ENCODE measurements at places on chromosomes 12 and 14.
A peak's percentile ranks its signal among the peaks of the same experiment; 100 is the strongest.

- DNase-seq, result no peak
Measured at GRCh38 chr12:67048371-67048770, 220.8 kb upstream of the CAND1 start.

DNA sequence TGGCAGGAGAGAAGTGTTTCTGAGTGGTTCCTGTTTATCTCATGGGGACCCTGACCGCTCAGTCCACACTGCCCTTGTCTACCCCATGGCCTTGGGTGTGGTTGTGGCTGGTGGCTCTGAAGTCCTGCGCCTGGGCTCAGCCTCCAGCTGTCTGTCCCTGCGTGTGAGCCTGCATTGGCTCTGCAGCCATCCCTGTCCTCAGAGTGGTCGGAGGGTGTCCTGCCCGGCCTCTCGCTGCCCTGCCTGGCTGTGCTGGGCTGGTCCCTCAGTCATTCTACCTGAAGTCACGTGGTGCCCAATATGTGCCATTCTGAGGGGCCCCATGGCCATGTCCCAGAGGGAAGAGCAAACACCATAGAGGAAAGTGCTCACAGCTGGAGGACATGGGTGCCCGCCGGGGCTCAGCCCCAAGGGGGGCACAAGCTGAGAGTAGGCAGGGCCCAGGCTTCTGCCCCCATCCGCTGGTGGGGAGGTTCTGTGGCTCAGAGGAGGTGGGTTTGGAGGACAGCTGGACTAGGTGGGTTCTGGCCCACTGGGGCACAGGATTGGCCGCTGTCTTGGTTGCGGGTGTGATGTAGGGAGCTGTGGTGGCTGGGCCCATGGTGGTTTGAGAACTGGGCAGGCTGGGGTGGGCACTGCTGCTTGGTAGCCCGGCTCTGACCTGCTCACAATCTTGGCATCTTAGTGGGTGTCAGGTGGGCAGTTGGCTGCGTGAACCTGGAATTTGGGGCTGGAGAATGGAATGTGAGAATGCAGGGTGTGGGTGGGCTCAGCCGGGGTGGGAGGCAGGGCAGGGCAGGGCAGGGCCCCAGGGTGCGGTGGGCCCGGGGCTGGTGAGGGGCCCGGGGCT lies 11.6 kb downstream of the TEDC1 start:
- no peak for DNase-seq

DNA sequence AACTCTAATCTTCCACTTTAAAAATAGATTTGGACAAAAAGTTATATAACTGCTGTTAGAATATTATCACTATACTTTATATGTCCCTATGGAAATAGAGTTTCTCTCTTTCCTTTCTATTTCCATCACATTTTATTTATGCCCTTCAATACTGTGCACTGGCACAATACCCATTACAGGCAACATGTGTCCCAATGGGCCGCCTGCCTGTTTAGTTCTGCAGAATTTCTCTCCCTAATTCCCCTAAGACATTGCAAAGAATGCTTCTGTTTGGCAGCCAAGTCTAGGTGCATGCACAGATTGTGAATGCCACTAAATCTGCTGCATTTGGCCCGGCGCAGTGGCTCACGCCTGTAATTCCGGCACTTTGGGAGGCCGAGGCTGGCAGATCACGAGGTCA lies 520.4 kb upstream of the FLRT2 start:
- DNase-seq, result no peak

GRCh38 chr12:53963434-53964314 lies 9.0 kb downstream of the HOXC12 start:
- no peak for DNase-seq

GRCh38 chr12:99476956-99477355 lies 170.6 kb upstream of the GARIN6 start:
- no peak for DNase-seq

DNA sequence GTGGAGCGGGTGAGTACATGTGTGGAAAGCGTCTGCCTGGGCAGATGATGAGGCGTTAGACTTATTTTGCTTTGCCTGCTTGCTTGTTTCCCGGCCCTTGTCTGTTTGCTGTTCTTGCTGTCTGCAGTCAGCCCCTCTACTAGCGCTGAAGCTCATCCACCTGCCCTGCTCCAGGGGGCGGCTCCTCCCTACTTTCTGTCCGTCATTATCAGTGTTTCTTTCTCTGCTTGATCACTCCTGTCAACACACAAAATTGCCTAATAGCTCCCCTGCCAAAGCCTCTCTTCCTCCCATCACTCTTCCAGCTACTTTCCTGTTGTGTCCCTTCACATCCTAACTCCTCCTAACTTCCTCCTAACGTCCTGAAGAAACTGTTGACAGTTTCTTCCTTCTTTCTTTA lies 34.9 kb upstream of the GALNT8 start:
- DNase-seq, result no peak

- no peak for DNase-seq
Measured at GRCh38 chr14:31371646-31372045, 48.7 kb downstream of the HEATR5A start.

- no peak for DNase-seq
Measured at GRCh38 chr14:54791001-54791400, 111.6 kb downstream of the GCH1 start.

GRCh38 chr12:25972783-25973182 lies 14.3 kb downstream of the RASSF8 start:
- DNase-seq, result no peak

GRCh38 chr12:9719790-9720189 lies 13.1 kb downstream of the CLECL1 start:
- no peak for DNase-seq

DNA sequence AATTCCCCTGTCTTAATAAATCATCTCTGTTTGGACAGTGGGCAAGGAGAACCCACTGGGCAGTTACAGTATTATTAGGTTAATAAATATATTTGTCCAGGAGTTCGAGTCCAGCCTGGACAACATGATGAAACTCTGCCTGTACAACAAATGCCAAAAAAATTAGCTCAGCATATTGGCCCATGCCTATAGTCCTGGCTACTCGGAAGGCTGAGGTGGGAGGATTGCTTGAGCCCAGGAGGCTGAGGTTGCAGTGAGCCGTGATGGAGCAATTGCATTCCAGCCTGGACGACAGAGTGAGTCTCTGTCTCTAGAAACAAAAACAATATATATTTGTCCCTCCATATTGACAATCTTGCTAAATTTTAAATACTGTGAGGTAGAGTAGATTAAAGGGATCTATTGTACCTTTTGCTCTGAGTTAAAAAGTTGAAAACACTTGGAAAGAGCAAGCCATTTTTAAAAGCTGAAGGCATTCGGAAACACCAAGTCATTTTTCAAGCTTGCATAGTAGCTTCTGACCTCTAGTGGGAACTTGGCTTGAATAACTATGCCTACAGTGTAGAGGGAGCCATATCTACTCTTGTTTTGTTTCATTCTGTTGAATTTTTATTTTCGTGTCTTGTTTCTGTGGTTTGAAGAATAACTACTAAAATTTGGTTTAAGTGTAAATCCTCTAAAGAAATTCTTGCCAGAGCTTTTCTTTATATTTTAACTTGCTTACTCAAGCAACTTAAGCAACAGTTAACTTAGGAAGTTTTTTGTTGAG lies 14.6 kb upstream of the EEA1 start:
- no peak for DNase-seq

GRCh38 chr14:71688576-71688975 lies 243.7 kb upstream of the RGS6 start:
- no peak for DNase-seq

- no peak for DNase-seq
Measured at GRCh38 chr12:129550353-129550752, 353.5 kb downstream of the TMEM132D start.

DNA sequence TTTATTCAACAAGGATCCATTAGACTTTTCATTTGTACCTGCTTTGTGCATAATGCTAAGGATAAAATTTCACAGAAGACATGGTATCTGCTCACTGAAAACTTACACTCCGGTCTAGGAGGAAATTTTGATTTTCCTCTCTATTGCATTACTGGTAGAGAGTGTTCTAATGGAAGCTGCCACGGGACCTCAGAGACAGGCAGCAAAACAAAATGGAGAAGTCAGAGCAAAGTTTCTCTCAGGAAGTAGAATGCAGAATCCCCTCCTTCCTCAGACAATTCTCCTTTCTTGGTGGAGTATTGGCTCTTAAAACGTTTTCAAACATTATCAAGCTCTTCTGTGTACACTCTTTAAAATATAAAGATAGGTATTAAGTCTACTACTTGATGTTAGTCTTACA lies 12.3 kb downstream of the CLEC2B start:
- DNase-seq, result no peak

DNA sequence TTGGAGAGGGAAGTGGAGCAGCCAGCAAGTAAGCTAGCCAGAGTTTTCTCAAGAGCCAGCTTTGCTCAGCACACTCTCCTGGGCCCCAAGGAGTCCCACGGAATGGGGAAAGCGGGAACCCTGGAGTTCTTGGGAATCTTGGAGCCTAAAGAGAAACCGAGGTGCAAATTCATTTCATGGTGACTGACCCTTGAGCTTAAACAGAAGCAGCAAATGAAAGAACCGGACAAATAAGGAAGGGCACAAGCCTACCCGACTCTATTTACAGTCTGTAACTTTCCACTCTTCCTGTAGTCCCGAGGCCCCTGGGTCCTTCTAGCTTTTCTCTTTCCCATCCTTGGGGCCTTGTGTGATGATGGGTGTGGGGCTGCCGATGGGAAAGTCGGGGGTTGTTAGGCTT lies 18.1 kb upstream of the TIGAR start:
- no peak for DNase-seq

DNA sequence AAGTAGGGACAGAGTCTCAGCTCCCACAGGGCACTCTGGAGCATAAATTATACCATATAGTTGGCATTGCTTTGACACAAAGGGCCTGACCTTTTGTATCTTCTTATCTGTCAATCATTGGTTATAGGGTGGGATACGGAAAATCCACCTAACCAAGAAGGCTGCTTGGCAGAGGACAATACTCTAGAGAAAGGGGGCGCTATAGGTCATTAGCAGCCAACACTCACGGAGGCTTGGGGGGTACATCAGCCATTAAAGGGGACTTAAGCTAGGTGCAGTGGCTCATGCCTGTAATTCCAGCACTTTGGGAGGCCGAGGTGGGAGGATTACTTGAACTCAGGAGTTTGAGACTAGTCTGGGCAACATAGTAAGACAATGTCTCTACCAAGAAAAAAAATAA lies 22.9 kb downstream of the SPTSSA start:
- DNase-seq, result no peak

DNA sequence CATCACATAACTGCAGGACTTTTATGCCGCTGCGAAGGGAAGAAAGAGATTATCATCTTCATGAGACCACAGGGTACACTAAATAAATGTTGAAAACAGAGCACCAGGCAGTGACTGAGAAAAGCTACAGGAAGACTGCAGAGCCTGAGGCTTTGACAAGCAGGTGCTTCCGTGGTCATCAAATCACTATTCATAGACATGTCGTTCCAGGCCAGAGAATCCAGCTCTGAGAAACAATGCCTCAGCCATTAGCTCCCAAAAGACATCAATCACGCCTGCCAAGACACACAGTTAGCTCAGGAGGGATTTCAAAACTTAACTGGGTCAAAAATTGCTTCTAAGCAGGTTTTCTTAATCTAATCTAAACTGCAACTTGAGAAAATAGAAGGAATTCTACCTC lies 47.2 kb upstream of the GARIN6 start:
- DNase-seq, result no peak

GRCh38 chr12:93047118-93047517 lies 118.0 kb upstream of the EEA1 start:
- no peak for DNase-seq

- DNase-seq, result no peak
Measured at GRCh38 chr14:53213761-53214160, 60.6 kb upstream of the DDHD1 start.

GRCh38 chr14:66476964-66477363 lies 9.2 kb upstream of the CCDC196 start:
- DNase-seq, result no peak

DNA sequence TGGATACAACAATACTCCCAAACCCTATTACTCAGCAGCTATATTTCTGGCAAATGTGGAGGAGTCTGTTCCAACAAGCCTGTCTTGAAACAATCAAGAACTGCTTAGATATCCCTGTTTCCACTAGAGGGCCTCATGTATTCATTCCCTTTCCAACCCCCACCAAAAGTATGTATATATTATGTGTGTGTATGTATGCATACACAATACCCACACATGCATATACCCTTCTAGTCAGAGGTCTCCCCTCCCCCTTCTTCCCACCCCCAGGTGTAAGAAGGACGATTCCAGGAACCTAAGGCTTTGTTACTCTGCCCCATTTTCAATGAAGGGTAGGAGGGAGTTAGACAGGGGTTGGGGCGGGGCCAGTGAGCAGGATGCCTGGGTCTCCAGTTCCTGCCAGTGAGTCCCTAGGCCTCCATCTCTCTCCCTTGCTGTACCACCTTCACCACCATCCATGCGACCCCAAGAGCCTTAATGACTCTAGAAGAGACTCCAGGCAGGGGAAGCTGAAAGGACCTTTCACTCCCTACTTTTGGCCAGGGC lies at the start of gene DGKA:
Gene DGKA (plus strand): TSS at position 392 of the 546 bp plus-strand sequence. CDS start 5,342 bp downstream, outside the sequence.
- DNase-seq, result peak; percentile 75

DNA sequence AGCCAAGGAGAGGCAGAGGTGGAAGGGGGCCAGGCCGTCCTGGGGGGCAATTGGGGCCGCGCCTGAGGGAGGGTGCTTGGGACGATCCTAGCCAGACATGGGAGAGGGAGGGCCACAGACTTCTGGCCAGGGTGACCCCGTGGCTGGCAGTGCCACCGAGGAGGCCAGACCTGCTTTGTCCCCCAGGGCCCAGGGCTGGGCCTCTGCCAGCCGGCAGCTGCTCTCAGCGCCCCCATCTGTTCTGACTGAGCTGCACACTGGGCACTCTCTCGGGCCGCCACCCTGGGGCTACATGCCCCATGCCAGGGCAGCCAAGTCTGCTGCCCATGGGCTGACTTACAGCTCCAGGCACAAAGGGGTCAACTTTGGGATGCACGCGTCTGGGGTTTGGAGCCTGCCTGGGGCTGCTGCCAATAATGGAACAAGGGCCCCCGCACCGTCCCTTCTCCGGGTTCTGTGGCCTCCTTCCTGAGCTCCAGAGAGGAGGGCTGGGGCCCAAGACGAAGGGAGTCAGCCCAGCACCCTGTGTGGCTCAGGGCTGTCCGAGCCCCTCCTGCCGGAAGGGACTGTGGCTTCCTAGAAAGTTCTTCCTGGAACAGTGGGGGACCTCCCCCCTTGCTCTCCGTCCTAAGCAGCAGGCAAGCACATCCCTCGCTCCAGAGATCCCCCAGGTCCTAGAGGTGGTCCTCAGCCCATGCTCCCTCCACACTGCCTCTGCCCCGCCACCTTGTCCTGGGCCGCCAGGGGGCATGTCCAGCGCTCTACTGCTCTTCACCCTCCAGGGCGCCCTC lies 1.1 kb downstream of the ADSS1 start:
- DNase-seq, result no peak

DNA sequence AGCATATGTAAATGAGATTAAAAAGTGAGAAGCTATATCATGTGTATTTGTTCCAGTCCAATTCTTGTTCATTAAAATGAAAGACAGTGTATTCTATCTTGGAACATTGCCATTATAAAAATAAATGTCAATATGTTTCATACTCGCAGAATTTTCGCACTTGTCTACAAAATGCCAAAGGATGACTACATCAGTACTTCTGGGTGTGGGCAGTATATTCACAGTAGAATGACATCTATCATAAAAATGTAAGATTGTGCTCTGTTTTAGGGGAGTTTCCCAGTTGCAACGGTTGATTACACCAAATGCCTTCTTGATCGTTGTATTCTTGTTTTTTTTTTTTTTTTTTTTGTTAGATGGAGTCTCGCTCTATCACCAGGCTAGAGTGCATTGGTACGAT lies 292.3 kb upstream of the E2F7 start:
- DNase-seq, result no peak

Data from stimulated activated CD4-positive, alpha-beta T cell treated with anti-CD3 and anti-CD28 coated beads, Interleukin-12 subunit alpha, Interleukin-12 subunit beta, amount 100 ng/mL, for 4 hours (primary cell).